MG63 (cell line): ENCODE measurements at places on chromosomes 3 and 15. TPM values are rescaled to one million over a fixed set of nuclear protein-coding genes. Genes with fewer than 3 reads are reported as not detected.

DNA sequence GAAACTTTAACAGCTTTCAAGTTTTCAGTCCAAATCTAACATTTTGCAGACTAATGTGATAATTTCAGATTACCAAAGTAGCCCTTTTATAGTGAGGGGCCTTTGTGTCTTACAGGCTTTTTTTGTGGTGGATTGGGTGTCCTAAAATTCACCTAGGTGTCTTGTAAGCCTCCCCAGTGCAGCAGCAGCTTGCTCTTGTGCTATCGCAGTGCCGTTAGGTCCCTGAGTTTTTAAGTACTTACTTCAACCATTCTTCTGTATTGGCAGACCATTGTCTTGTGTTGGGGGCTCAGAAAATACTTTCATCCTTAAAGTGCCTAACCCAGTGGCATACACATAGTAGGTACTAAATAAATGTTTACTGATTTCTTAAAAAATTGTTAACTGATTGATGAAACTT is 2.1 kb downstream of the PDE8A start:
- no peak for DNase-seq

GRCh38 chr3:130661140-130661891 is 85.3 kb downstream of the PIK3R4 start:
- DNase-seq: no peak

DNA sequence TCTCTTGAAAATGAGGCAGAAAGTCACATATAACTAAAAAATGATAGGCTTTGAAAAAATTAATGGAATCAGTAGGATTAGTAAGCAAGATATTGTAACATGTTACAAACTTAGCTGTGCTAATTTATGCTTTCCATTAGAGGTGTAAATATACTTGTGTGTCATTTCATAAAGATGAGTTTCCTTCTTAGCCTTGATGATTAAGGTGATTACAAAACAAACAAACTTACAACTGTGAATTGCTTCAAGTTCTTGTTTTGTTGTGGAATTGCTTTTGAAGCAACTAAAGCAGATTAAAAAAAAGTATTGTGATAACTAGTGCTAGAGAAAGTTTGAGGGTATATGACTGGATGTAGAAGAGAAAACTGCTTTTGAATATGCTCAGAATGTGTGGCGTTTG is 87.9 kb downstream of the DIPK2A start:
- DNase-seq: no peak

- peak; percentile 50 for DNase-seq
These were observed 630.4 kb upstream of the TBL1XR1 start for GRCh38 chr3:177827511-177828207.

DNA sequence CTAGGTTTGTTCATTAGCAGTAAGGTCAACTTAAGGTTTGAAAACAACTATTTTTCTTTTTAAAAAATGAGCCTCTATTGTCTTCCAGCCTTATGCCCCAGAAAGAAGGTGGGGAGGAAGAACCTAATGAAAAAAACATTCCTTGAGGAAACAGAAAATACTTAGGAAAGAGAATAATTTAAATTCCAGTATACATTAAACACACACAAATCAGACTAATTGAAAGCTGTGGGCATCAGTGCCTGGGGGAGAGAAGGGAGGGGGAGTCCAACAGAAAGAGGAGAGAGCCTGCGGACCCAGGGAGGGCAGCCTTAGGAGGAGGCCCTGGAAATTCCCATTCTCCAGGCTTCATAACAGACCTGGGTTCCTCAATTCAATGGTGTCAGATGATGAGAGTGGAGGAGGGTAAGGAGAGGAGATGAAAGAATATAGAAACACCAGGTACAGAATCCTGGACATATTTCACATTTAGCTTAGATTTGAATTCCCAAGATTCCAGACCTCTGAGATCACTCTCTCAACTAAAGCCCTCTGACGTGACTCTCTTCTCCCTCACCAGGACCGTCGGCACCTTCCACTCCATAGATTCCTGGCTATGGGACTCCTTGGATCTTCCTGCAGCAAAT is 320.5 kb upstream of the UMPS start:
- no peak for DNase-seq

DNA sequence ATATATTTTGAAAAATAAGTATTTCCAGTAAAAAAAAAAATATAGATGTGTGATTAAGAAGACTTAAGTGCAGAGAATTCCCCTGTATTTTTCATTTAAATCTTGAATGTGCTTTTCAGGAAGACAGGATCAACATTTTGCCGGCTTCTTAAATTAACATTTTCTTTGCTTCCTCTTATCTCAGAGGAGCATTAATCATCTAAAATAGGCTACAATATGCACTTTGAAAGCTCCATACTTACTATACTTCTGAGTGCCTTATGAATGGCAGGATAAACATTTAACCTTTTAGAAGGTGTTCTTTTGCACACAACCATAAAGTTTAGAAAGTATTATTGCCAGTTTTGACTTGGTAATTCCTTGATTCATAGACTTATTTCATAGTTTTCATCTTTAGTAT is 164.3 kb downstream of the ECT2 start:
- DNase-seq: no peak

DNA sequence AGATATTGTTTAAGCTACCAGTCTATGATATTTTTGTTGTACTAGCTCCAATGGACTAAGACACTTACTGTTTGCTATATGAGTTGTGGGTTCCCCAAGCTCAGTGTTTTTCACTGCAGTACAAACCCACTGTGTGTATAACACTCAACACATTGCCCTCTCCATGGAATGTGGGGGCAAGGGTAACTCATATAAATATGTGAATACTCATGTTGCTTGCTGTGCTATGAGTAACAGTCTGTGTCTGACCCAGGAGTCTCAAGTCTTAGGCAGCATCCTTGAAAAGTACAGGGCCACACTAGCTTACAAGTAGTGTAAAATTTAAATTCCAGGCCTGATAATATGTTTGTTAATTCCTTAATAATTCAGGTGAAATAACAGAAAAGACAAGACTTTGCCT is 22.5 kb upstream of the CNTN3 start:
- no peak for DNase-seq

DNA sequence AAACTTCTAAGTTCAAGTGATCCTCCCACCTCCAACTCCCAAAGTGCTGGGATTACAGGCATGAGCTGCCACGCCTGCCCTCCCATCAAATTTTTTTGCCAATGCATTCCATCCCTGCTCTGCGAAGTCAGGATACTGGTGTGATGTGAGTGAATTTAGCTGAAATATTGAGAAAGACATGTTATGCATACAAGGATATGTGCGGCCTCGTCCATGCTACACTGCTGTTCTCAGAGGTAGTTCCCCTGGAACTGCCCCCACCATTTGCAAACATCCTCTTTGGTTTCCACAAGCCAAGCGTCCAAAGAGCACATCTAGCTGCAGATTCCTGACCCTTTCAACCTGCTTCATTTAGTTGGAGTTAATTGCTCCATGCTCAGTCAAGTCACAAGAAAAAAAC is 36.5 kb upstream of the BCL2A1 start:
- DNase-seq: no peak

DNA sequence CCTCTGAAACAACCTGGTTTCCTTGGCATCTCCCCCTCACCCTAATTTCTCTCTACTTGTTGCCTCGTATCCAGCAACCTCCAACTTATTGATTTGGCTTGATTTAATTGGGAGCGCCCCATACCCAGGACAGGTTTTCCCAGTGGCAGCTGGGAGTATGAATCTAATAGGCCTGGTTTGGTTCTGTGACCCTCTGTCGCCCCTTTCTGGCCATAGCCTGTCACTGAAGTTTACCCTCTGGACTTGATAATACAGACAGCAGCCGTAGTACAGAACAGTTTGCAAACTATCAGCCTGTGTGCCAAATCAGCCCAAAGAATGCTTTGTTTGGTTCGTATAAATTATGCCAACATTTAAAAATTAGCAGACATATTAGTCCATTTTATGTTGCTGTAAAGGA is 525.1 kb upstream of the GOLIM4 start:
- DNase-seq: peak; percentile 9

- DNase-seq: peak; percentile 17
These were observed 6.3 kb downstream of the GORASP1 start for GRCh38 chr3:39101022-39101689.

DNA sequence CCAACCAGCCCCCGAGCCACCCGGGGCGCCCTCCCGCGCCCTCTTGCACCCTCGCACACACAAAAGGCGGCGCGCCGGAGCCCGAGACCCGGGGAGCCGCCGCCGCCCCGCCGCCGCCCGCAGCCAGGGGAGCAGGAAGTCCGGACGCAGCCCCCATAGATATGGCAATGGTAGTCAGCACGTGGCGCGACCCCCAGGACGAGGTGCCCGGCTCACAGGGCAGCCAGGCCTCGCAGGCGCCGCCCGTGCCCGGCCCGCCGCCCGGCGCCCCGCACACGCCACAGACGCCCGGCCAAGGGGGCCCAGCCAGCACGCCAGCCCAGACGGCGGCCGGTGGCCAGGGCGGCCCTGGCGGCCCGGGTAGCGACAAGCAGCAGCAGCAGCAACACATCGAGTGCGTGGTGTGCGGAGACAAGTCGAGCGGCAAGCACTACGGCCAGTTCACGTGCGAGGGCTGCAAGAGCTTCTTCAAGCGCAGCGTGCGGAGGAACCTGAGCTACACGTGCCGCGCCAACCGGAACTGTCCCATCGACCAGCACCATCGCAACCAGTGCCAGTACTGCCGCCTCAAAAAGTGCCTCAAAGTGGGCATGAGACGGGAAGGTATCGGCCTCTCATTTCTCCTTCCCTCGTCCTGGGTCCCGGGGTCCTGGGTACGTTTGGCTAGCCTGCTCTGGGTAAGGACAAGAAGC is 1.6 kb downstream of the NR2F2 start:
- peak; percentile 74 for DNase-seq

- DNase-seq: no peak
These were observed 12.9 kb downstream of the SPINT1 start for GRCh38 chr15:40856746-40857145.

- DNase-seq: no peak
These were observed 271.2 kb downstream of the RBMS3 start for GRCh38 chr3:29552051-29552450.

DNA sequence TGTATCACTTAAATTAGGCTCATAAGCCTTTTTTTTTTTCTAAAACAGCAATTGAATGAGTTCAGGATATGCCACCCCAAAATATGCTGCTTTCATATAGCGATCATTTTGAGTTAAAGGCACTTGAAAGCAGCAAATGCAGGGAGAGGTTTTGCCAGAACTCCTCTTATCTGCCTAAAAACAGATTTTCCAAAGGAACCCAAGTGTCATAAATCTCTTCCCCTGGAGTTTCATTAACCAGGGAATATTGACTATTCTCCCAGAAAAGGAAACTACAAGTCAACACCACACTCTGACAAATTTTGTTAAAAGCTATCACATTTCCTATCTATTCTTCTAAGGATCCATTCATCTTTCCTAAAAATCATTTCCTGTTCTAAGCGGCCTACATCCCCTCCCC is 11.3 kb downstream of the DNAAF4 start:
- no peak for DNase-seq

GRCh38 chr3:71142441-71143161 is 440.9 kb downstream of the FOXP1 start:
- no peak for DNase-seq

- DNase-seq: peak; percentile 36
These were observed 31.8 kb downstream of the PCOLCE2 start for GRCh38 chr3:142857056-142857455.

DNA sequence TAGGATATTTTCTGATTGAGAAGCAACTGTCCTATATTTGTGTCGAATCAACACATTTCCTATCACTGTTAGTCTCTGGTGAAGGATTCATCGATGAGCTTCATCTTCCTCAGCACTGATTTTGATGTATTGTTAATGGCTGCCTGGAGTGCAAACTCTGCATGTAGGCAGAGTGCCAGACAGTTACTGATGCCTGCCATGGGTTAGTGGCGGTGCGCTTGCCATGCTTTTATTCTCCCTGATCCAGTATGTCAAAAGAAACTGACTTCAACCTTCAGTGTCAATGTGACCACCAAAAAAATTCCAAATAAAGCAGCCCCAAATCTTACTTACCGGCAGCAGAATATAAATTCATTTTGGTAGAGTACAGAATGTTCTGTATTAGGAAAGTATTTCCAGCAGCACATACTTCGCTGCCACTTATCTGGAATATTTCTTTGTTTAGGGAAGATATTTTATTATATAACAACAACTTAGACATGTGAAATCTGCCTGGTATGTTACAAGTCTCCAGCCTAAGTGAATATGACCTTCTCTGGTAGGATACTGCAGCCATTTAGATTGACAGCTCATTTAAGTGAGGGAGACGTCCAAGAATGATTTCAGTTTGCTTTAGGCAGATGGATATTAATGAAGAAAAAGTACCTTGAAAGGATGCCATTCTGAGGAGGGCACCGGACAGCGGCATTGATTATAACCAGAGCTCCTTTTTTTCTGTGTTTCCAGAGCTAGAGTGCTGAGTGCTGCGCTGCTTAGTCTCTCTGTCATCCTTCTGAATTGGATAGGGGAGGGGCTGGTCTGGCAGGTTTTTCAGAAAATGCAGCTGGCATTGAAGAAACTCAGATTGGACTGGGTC is 59.9 kb downstream of the ARHGEF26 start:
- DNase-seq: no peak

GRCh38 chr3:128970740-128971047 is 23.2 kb downstream of the CFAP92 start:
- DNase-seq: no peak

GRCh38 chr15:49675041-49675440 is 54.2 kb downstream of the DTWD1 start:
- peak; percentile 22 for DNase-seq

DNA sequence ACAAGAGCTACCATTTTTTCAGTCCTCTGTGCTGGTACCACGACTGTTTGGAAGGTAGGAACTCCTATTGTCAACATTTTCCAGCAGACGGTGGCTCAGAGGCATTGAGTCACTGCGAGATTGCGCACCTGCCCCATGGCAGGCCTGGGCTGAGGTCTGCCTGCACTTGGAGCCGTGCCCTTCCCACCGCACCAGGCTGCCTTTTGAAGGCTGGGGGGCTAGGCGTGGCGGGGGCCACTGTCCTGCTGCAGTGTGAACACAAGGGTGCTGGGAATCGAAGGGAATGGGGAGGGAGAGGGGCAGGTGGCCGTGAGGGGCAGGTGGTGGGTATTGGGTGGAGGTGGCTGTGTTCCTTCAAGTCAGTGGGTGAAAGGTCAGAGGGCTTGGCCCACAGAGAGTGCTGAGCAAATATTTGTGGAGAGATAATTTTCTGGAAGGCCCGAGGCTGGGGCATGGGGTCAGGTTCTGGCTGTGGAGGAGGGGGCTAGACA is 16.3 kb downstream of the SNX33 start:
- DNase-seq: no peak

GRCh38 chr3:182309120-182309519 is 484.2 kb upstream of the ATP11B start:
- no peak for DNase-seq

Gene CCDC54
- not detected in 2 replicates for total RNA-seq

Gene TLR9
- total RNA-seq: not detected in 2 replicates

Gene MINAR1
- total RNA-seq: 0.52 and 0.79 TPM in 2 replicates

Gene ILDR1
- not detected in 2 replicates for total RNA-seq

Gene PIF1
- total RNA-seq: 8.1 and 8.5 TPM in 2 replicates

Gene ARPP21
- not detected in 2 replicates for total RNA-seq

Gene PROS1
- 5.4 and 13.1 TPM in 2 replicates for total RNA-seq

Gene ARL6
- total RNA-seq: 14.3 and 64.9 TPM in 2 replicates

Gene TP53BP1
- 45.8 and 52.6 TPM in 2 replicates for total RNA-seq

Gene MEIS2
- total RNA-seq: 2.0 and 3.1 TPM in 2 replicates

Gene UROC1
- total RNA-seq: not detected in 2 replicates

Gene PLA1A
- total RNA-seq: not detected in 2 replicates

Gene CHCHD6
- 40.9 and 92.6 TPM in 2 replicates for total RNA-seq

Gene C3orf52
- total RNA-seq: 2.2 and 2.4 TPM in 2 replicates
